ENCODE measurements at places on chromosomes 6 and 20.

GRCh38 chr6:161631676-161632194 lies 357.9 kb upstream of the AGPAT4 start:
- no peak for DNase-seq

DNA sequence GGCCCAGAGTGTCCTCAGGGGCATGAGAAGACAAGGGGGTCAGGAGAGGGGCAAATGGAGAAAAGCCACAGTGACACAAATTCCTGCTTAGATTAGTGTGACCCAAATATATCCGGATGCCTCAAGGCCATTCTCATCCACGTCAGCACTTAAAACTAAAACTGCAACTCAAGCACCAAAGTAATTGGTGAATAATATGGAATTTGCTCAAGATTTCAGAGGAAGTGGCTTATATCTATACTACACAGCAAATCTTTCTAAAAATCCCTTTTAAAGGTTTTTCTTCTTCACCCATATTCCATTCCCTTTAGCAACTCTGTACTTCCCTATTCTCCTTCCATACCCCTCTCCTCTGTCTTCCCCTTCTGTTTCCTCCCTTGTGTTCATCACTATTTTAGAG lies 15.2 kb downstream of the DEF6 start:
- no peak for DNase-seq

DNA sequence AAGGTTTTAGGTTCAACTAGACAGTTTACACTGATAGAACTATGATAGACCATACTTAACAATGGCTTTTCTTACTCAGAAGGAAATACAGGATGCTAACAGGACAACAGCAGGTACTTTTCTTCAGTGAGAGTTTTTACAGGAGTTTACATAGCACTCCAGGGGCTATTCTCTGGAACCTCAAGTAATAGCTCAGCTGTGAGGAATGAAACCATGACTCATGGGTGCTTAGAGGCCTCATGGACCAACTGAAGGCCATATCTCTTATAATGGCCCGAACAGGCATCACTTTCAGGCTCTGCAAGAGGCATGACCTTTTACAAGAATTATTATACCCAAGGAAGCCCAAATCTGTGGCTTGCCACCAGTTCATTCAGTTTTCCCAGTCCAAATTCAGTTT lies 31.8 kb downstream of the TREML1 start:
- no peak for DNase-seq

DNA sequence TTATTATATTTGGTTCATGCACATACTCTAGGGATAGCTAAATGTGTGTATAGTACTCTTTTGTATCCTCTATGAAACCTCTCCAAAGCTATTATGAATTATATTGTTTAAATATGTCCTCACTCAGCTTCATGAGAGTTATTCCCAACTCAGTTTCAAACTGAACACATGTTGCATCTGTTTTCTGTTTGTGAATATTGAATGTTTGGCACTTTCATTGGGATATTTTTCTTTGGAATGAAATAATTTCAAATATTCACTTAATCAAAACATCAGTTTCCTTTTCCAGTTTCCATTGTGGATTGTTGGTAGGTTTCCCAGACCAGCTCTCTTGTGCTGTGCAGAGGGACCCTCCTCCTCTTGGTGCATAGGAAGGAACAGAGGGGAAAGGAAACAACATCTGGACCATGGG lies 46.6 kb downstream of the HDAC2 start:
- DNase-seq, result no peak

DNA sequence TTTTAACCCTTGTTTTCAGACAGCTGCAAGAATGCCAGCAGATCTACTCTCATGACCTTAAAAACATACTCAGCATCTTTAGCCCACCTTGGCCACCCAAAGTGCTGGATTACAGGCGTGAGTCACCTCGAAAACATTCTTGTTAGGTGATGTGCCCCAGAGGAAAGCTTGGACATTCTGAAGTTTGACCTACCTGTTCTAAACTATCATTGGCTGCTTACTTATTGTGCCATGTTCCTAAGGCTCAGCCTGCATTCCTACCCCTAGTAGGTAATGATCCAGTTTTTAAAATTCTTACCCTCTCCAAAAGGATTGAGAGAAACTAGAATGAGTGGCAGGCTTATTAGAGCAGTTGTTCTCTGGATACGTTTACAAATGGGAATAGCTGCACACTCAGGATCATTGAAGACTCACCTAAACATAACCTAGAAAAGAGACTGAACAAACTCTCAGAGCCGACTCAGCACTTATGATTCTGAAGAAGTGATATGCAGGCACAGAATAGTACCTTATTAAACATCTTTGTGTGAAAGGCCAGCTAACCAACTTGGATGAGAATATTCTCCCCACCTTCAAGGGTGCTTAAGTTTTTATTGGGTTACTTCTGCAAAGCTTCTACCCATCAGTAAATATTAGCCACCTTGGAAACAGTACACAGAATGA lies 362.1 kb downstream of the NRN1 start:
- DNase-seq, result no peak

GRCh38 chr20:44750081-44750805 lies 4.6 kb downstream of the KCNK15 start:
- DNase-seq, result no peak

DNA sequence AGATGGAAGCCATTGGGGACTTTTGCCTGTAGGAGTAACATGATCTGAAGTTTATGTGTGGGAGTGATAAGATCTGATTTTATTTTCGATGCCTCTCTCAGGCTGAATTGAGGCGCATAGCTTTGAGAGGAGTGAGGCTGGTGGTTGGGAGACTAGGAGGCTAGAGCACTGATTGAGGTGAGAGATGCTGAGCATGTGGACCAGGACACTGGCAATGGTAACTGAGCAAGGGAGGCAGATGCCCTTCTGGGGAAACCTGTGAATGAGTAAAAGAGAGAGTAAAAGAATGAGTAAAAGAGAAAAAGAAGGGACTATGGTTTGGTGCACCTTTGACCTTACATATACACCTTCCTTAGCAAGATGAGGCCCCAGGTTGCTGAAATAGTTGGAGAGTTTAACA lies 3.0 kb downstream of the RRP36 start:
- no peak for DNase-seq

GRCh38 chr20:58424218-58424969 lies 35.4 kb downstream of the VAPB start:
- DNase-seq, result no peak

- DNase-seq, result no peak
These were observed 1.2 kb downstream of the REV3L start for GRCh38 chr6:111481836-111482187.

DNA sequence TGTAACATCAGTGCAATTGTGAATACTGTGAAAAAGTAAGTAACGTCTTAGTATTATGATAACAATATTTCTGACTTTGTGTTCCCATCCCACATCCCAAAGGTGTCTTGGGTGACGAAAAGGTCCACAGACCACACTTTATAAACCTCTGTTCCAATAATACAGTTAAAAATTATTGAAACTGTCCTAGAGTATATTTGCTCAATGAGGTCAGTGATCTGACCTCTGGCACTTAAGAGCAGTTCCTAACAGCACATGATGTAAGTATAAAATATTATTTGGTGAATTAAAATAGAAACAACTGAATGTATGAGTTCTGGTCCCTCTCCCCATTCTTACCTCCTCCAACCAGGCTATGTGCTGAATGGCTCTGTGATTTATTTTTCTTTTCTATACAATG lies 566.4 kb upstream of the MMS22L start:
- no peak for DNase-seq

GRCh38 chr6:147015674-147016073 lies 188.5 kb upstream of the STXBP5 start:
- DNase-seq, result no peak

- no peak for DNase-seq
These were observed 19.4 kb upstream of the TUBB2A start for GRCh38 chr6:3176562-3177355.

- no peak for DNase-seq
These were observed 644.5 kb upstream of the HS3ST5 start for GRCh38 chr6:114987281-114987680.

DNA sequence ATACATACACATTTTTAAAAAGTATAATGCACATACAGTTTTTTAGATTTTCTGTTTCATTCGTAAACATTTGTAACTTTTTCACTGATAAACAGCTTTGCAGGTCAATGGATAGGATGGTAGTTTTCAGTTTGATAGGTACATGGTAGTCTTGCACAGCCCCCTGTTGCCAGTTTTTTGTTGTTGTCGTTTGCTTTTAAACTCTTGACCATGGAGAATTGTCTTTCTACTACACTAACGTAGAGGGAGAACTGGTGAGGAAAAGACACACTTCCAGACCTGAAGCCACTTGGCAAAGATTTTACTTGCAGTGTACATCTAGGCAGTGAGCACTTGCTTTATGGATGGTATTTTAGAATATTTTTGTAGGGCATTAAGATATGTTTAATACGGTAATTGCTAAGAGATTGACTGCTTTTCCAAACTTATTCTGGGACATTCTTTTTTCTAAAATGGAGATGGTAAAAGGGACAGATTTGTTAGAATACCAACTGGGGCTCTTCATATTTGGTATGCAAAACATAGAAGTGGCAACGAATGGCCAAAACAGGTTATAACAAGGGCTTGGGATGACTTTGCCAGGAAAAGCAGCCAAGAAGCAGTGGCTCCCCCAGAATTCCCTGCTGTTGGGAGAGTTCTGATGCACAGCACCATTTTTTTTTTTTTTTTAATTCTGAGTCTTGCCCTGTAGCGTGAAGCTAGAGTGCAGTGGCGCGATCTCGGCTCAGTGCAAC lies 1.5 kb downstream of the PYGB start:
- DNase-seq, result no peak

DNA sequence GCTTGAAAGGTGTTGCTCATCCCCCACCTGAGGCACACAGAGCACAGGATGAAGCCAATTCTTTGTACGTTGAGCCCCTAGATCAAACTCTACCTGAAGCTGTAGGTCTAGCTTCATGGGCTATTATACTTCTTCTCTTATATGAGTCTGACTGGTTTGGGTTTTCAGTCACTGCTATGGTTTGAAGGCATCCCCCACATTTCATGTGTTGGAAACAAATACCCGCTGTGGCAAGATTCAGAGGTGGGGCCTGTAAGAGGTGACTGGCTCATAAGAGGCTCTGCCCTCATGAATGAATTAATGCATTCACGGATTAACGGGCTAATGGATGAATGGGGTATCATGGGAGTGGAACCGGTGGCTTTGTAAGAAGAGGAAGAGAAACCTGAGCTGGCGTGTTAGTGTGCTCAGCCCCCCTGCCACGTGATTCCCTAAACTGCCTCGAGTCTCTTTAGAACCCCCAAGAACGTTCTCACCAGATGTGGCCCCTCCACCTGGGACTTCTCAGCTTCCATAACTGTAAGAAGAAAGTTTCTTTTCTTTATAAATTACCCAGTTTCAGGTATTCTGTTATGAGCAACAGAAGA lies 39.2 kb downstream of the PREX1 start:
- DNase-seq, result no peak

GRCh38 chr6:40510442-40510841 lies 76.7 kb downstream of the LRFN2 start:
- DNase-seq, result no peak

DNA sequence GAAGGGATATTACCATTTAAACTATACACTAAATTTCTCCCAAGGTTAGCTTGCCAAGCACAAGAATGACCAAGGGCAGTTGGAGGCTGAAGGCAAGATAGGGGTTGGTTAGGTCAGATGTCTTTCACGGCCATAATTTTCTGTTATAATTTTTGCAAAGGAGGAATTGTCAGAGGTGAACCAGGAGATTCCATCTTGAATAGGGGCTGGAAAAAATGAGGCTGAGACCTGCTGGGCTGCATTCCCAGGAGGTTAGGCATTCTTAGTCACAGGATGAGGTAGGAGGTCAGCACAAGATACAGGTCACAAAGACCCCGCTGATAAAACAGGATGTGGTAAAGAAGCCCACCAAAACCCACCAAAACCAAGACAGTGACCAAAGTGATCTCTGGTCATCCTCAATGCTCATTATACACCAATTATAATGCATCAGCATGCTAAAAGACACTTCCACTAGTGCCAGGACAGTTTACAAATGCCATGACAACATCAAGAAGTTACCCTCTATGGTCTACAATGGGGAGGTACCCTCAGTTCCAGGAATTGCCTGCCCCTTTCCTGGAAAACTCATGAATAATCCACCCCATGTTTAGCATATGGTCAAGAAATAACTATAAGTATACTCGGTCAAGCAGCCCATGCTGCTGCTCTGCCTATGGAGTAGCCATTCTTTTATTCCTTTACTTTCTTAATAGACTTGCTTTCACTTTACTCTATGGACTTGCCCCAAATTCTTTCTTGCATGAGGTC lies 371.8 kb upstream of the SULF2 start:
- DNase-seq, result no peak

DNA sequence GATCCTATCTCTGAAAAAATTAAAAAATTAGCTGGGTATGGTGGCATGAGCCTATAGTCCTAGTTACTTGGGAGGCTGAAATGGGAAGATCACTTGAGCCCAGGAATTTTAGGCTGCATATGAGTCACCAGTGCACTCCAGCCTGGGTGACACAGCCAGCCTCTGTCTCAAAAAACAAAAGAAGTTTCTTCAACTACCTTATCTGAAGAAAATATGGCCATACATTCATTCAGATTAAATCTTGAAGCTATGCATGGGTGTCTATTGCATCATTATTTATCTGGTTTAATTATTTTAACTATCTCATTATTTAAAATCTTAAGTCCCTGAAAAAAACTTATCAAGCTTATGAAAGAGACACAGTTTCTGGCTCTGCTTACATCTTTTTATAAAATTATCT lies 204.1 kb downstream of the SIM1 start:
- no peak for DNase-seq

DNA sequence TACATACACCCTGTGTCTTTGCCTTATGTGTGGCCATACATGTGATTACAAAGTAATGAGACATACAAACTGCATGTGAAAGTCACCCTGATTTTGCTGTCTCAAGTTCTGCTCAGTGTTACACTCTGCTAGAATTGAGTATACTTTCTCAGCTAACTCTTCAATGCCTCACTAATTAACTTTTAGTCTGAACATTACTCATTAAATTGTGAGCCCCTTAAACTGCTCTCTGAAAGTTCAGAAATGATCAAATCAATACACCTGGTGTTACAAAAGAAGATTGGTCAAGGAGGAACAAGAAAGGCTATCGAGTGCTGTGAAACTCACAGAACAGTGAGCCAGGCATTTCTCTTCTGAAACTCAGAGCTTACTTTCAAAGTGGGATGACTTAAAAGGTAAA lies 71.3 kb downstream of the MKKS start:
- DNase-seq, result no peak

GRCh38 chr6:89413006-89413400 lies 930 bp upstream of the RRAGD start:
- DNase-seq, result no peak

DNA sequence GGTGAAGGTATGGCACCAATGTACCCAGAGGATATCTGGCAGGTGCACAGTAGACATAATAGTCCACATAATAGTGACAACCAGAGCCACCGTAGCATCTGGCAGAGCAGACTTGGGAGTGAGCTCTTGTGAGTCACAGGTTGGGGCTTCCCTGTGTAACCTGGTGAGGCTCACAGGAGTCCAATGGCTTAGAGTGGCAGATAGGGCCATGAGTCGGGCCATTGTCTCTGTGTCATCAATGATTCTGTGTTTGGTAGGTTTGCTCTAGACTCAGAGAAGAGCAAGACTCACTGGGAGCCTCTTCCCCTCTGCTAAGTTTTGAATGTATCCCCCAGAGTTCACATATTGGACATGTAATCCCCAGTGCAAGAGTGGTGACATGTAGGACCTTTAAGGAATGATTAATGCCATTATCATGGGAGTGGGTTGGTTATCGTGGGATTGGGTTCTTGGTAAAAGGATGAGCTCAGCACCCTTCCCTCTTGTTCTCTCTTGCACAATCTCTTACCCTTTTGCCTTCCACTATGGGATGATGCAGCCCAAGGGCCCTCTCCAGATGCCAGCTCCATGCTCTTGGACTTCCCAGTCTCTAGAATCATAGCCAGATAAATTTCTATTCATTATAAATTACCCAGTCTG lies 22.6 kb upstream of the SIRPA start:
- no peak for DNase-seq

- DNase-seq, result no peak
These were observed 46.4 kb downstream of the PTPRA start for GRCh38 chr20:2919518-2920245.
